KBM-7 (cell line): ENCODE measurements at places on chromosomes 16 and 17.

DNA sequence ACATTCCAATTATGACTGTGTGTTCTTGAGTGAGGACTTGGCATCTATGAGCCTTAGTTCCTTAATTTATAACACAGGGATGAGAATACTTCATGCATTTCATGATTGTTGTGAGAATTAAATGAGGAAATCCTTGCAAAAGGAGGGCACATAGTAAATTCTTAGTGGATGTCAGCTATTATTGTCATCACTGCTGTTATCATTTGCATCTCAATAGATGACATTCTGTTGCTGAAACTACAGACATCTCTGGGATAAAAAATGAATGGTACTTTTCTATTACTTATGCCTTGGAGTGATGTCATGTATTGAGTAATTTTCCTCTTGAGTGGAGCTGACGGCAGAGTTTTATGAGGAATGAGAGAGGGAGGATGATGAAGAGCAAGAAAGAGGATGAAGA lies 184.4 kb upstream of the CDH11 start:
- DNase-seq: no peak

GRCh38 chr16:89084411-89084810 lies 9.2 kb upstream of the ACSF3 start:
- peak; percentile 36 for DNase-seq

DNA sequence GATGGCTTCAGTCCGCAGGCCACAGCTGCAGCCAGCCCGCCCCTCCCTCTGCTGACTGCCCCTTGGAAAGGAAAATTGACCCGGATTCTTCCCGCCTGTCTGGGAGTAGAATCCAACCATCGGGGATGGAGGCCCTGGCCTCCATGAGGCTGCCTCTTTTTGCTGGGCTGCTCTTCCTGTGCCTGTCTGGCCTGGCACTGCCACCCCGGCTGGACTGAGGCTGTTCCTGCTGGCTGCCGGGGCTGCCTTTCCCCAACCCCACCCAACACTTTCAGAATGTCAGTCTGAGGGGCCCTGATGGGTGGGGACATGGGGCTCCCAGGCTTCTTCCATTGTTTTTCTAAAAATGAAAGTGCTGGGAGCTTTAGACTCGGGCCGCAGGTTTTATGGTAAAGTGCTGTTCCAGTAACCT lies 7.3 kb downstream of the BAHCC1 start:
- DNase-seq: no peak

DNA sequence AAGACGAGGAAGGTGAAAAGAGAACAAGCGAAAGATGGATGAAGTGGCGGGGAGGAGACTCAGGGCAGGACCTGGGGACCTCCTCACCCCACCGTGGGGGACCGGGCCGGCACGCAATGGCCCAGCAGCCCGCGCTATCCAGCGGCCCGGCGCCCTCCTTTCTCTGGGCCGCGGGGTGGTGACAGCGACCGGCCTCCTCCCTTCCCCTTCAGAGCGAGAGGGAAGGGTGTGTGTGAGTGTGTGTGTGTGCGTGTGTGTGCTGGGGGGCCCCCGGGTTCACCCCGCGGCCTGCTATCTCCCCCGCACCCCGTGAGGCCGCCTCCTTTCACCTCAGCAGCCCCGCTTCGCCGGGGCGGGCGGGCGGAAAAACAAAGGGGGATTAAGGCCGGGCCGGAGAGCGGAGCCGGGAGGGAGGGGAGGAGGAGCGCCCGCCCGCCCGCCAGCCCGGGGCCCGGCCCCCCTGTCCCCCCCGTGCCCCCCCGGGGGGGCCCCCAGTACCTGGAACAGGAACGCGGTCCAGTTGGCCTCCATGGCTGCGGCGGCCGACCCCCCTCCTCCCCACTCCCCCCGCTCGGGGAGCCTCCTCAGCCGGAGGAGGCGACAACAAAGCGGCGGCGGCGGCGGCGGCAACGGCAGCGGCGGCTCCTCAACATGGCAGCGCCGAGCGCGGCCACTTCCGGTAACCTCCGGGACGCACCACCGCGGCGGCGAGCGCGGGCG lies at the start of gene VEZF1:
TSS of gene VEZF1 (minus strand) at position 674 of the 720 bp plus-strand sequence. CDS start at position 531, 143 bp downstream.
- peak; percentile 65 for DNase-seq

- DNase-seq: no peak
Observed at GRCh38 chr17:13351046-13351445, 250.7 kb downstream of the HS3ST3A1 start.

- no peak for DNase-seq
Observed at GRCh38 chr17:50847566-50847965, 12.2 kb downstream of the WFIKKN2 start.

DNA sequence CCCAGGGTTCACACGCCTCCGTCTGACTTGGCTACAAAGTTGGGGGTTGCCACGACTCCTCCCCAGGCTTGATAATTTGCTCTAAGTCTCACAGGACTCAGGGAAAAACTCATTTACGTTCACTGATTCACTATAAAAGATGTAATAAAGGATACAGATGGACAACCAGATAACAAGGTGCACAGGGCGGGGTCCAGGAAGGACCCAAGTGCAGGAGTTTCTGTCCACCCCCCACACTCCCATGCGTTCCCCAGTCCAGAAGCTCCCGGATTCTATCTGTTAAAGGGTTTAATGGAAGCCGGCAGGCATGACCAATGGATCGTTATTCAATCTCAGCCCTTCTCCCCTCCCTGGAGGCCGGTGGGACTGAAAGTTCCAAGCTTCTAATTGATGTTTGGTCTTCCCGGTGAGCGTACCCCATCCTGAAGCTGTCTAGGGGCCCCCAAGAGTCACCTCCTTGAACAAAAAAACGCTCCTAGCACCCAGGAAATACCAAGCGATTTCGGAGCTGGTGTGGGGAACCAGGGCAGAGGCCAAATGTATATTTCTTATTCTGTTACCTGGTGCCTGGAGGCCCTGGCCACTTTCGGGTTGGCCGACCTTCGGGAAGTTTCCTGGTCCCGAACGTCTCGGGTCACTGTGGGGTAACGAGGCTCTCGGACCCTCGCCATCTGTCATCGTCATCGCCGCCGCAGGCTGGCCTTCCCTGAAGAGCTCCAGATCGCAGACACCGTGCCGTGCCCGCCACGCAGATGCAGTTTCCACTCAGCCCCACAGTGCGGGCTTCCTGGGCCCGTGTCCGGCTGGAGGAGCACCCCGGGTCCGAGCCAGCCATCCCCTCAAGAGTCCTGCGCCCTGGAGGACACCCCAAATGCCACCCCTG lies 13.5 kb upstream of the METRNL start:
- no peak for DNase-seq

- DNase-seq: no peak
Observed at GRCh38 chr16:75225092-75225491, 6.3 kb downstream of the CTRB1 start.

GRCh38 chr17:33302394-33302793 lies 9.3 kb upstream of the ASIC2 start:
- DNase-seq: peak; percentile 6
